Trophoblast cell (in vitro differentiated cells and primary cell): ENCODE measurements at places on chromosomes 5 and 9.
A peak's percentile ranks its signal among the peaks of the same experiment; 100 is the strongest.

- peak; percentile 31 for DNase-seq
Observed at GRCh38 chr5:132466433-132467286, 23.9 kb downstream of the IRF1 start.

GRCh38 chr5:16456103-16456832 lies 9.3 kb downstream of the ZNF622 start:
- peak; percentile 42 for DNase-seq

GRCh38 chr9:137176302-137177182 lies 4.7 kb upstream of the TMEM210 start:
- peak; percentile 52 for DNase-seq

GRCh38 chr9:137552022-137552768 lies 516 bp downstream of the MRPL41 start:
- peak; percentile 29 for DNase-seq

DNA sequence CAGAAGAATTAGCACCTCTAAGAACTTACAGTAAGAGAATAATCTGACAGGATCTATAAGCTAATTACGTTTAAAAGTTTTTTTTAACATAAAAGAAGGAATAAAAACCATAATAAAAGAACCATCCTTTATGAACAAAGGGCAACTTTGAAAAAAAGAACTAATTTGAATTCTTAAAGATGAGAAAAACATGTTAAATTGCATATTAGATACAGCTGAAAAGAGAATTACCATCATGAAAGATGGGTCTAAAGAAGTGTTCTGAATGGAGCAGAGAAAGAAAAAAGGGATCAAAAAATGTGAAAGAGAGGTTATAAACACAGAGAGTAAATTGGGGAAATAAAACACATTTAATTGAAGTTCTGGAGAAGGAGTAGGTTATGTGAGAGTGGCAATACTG lies 45.8 kb upstream of the IFNK start:
- DNase-seq = no peak
